Inflammatory macrophage treated with lipopolysaccharide for 4 hours (primary cell): ENCODE measurements at places on chromosomes 13 and 19.

DNA sequence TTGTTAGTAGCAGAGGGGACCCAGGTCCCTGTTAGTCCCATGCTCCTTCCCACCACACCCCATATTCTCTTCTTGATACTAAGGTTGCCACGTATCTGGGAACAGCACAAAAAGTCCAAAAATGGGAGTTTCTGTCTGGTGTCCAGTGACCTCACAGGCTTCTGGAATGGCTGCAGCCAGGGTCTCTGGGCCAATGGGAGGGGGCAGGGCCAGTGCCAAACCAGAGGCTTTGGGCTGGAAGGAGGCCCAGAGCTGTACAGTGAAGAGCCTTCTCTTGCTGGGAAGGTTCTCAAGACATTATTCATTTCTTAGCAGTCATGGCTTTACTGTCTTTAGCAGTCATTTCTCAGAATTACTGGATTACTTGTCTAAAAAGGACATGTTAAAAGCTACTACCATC is 119.2 kb downstream of the FRY start:
- no peak for DNase-seq

- no peak for DNase-seq
These were observed 30.7 kb upstream of the F7 start for GRCh38 chr13:113074876-113075275.

- no peak for DNase-seq
These were observed 40.2 kb downstream of the STK24 start for GRCh38 chr13:98536729-98537128.

GRCh38 chr19:2150794-2151338 is 500 bp downstream of the AP3D1 start:
- no peak for DNase-seq

- peak; percentile 42 for DNase-seq
These were observed 2.2 kb upstream of the ARHGAP33 start for GRCh38 chr19:35773020-35773806.

GRCh38 chr13:23462815-23463559 is 29.5 kb upstream of the SACS start:
- no peak for DNase-seq

DNA sequence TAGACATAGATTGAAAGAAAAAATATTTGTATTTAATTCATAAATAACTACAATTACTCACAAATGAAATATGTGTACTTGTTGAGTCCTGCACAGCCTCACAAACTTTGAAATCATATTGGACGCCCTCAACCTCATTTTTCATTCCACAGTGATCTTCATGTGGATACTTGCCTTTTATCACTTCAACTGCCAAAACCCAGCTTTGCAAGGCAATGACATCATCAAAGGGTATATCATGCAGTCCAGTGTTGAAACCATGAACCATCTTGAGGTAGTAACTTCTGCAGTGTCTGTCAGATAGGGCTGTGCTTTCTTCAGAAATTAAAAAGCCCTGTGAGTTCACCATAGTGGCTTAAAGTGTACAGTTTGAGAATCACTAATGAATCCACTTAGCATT is 82.2 kb downstream of the HS6ST3 start:
- no peak for DNase-seq
